Osteoblast (primary cell): ENCODE measurements at places on chromosomes 11 and 22. TPM values are rescaled to one million over a fixed set of nuclear protein-coding genes. Genes with fewer than 3 reads are reported as not detected.
A peak's percentile ranks its signal among the peaks of the same experiment; 100 is the strongest.

The CYP2D6 gene
- total RNA-seq, result 0.29 and 0.36 TPM in 2 replicates

The ACTN3 gene
- total RNA-seq, result under 0.01 TPM in 1 of 2 replicates, not detected in the other

The EMID1 gene
- total RNA-seq, result under 0.01 and 0.29 TPM in 2 replicates

The BIK gene
- not detected in 2 replicates for total RNA-seq

The OSBP gene
- total RNA-seq, result 35.1 and 35.9 TPM in 2 replicates

The SMIM35 gene
- total RNA-seq, result not detected in 2 replicates

The AIP gene
- total RNA-seq, result 64.2 and 71.3 TPM in 2 replicates

The SPINDOC gene
- total RNA-seq, result 16.2 and 17.7 TPM in 2 replicates

The CPT1B gene
- 1.8 and 2.1 TPM in 2 replicates for total RNA-seq

The VPREB3 gene
- total RNA-seq, result not detected in 2 replicates

The ADAMTS15 gene
- 2.1 and 4.3 TPM in 2 replicates for total RNA-seq

The THRSP gene
- total RNA-seq, result not detected in 2 replicates

The C1QTNF5 gene
- 35.9 and 41.3 TPM in 2 replicates for total RNA-seq

The PGR gene
- total RNA-seq, result under 0.01 and 0.29 TPM in 2 replicates

The MMP3 gene
- 1.8 and 5.1 TPM in 2 replicates for total RNA-seq

The TTC28 gene
- 40.4 and 48.1 TPM in 2 replicates for total RNA-seq

The GRIA4 gene
- total RNA-seq, result not detected in 2 replicates

- DNase-seq, result no peak
Measured at GRCh38 chr22:26922806-26923205, 265.4 kb downstream of the MIAT start.

DNA sequence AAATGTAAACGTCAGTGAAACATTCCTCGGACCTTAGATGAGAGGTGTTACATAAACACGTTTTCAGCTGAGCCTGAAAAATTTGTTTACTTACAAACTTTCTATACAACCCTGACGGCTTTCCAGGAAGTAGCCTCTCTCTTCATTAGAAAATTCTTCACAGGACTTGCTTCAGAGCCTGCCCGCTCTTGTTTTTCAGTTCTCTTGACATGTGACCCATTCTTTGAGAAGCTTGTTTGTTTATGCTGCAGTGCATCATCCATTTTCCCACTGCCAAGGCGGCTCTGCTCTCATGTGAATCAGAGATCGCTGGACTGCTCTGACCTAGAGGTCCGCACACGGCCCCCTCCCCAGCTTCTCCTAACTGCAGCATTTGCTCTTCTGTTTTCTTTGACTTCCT, 47.9 kb upstream of the ARHGAP42 start:
- no peak for DNase-seq

- peak; percentile 96 for DNase-seq
Measured at GRCh38 chr22:38696606-38697424, 3.9 kb downstream of the JOSD1 start.

DNA sequence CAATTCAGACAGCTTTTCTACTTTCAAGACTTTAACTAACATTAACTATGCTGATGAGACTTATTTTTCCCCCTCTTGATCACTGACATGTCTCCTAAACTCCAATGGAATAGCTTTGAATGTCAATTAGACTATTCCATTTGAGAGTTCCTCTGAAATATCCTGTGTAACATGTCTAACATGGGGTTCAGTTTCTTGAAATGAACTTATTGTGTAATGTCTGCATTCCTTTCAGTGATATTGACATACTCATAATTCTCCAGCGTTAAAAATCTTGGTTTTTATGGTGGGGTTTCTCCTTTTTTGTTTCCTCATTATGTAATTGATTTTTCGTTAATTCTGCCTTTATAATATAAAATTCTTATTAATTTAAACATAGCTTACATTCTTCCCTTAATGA, 37.7 kb upstream of the SPTBN2 start:
- DNase-seq, result no peak

DNA sequence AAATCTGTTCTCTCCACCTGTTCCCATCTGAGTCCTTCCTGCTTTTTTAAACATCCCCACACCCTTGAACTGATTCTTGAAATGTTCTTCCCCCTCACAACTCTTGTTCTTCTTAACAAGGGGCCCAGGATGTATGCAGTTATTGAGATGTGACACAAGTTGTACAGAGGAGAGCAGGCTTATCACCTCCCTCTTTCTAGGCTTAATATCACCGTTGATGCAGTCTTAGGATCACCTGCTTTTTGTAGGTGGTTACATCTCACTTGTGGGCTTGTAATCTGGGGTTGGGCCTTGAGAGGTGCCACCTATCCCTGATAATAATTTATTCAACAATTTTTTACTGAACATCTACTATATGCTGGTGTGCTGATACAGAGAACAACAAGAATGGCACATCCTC, 6.2 kb downstream of the CRYBB3 start:
- DNase-seq, result no peak

GRCh38 chr11:64814712-64815187, 4.4 kb upstream of the MEN1 start:
- DNase-seq, result peak; percentile 62

DNA sequence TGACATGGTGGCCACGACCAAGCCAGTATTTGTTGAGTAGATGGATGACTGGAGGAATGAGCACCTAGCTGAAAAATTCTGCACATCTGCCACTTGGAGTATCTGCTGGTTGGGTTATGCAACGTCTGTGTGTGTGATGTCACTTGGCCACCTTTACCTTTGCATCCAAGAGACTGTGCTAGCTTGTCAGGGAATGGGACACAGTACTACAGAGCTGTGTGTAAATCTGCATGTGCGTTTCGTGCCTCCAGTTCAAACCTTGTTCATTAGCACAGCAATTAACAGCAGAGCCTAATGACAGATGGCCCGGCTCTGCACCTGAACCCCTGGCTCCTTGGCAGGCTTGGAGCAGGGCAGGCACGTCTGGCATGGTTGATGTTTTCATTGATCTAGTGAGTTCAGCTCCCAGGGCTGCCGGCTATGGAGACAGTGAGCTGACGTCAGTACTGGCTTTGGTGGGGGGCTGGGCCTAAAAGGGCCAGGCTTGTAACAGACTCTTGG, 188.4 kb upstream of the NAV2 start:
- DNase-seq, result no peak

DNA sequence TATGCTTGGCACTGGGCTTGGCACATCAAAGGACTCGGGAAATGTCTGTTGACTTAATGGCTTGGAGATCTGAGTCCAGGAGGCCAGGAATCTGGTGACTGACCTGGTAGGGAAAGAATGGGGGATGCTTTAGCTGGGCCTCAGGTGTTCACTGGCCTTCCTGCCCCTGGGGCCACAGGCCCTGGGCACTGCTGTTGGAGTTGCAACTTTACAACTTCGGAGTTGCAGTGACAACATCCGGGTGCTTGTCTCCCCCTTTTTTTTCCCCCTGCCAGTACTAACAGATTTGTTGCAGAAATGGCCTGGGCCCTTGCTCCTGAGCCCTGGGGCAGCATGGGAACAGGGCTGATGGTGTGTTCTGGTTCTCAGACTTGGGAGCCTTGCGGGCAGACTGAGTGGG, 23.8 kb downstream of the OSBP2 start:
- no peak for DNase-seq

- no peak for DNase-seq
Measured at GRCh38 chr11:67413266-67413849, 2.1 kb upstream of the CARNS1 start.

DNA sequence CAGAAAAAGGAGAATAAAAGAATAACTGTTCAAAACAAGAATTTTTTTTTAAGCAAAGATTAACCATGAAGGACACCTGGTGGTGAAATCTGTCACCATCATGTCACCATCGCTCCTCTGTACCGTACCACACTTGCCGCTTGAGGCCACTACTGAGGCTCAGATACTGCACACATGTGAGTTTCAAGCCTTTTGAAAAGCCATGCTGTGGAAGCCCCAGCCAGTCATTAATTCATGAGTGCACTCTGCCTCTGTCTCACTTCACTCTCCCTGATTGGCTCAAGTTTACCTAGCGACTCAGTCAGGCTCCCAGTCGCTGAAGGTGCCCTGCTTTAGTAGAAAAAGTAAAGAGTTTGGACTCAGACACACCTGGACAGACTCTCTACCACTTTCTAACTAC, 6.6 kb upstream of the MS4A12 start:
- no peak for DNase-seq
